ENCODE measurements at places on chromosomes 16 and 17. TPM values are rescaled to one million over a fixed set of nuclear protein-coding genes. Genes with fewer than 3 reads are reported as not detected.

GRCh38 chr17:5516060-5516792 lies 29.9 kb downstream of the MIS12 start:
- no peak for DNase-seq

DNA sequence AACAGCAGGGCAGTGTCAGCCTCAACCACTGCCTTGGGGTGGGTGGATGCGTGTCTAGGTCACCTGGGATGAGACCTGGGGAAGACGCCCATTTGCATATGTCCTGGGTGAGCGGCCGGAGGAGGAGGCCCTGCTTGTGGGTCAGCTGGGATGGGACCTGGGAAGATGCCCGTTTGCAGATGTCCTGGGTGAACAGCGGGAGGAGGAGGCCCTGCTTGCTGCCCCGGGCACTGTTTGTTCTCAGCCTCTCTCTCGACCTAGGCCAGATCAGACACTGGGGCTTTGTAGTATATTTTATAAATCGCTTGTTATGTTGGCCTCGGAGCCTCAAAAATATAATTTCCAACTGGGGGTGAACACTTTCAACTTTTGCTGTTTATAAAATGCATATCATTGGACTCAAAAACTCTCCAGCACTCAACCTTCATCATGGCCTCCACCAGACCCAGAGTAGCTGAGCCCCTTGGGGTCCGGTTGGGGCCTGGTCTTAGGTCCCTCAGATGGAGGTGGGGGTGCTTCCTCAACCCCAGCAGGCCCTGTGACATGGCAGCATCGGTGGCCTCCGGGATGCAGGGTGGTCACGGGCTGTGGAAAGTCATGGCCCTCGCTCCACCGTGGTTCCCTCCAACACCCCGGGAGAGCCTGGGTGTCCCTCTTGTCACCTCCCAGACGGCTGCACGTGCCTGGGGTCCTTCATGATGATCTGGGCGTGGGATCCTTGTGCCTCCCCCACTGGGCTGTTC lies 17.3 kb downstream of the DBNDD1 start:
- DNase-seq, result no peak

DNA sequence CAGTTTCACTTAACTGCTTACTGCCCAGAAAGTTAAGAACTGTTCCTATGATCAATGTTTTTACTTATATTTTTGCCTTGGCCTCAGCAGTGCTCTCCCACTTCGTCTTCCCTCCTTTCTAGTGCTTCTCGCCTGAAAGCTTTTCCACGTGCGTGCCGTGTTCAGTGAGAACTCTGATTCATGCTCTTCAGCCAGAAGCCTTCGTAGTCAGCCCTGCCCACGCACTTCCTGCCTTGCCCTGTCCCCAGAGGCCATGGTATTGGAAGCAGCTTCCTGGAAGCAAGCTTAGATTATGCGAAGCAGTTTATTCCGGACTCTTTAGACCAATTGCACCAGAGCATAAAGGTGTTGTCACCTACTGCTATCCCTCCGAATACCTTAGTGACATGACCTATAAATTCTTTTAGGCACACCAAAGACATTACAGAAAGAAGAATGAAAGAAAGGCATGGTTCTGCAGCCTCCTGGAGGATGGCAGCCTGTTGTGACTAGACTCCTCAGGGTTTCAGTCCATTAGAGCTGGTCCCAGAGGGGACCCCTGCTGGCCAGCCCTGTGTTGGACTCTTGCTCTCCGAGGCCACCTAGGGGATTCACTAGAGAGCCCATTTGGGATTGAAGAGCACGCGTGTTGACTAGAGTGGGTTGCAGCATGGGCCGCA lies 105.2 kb downstream of the RPTOR start:
- peak; percentile 36 for DNase-seq

DNA sequence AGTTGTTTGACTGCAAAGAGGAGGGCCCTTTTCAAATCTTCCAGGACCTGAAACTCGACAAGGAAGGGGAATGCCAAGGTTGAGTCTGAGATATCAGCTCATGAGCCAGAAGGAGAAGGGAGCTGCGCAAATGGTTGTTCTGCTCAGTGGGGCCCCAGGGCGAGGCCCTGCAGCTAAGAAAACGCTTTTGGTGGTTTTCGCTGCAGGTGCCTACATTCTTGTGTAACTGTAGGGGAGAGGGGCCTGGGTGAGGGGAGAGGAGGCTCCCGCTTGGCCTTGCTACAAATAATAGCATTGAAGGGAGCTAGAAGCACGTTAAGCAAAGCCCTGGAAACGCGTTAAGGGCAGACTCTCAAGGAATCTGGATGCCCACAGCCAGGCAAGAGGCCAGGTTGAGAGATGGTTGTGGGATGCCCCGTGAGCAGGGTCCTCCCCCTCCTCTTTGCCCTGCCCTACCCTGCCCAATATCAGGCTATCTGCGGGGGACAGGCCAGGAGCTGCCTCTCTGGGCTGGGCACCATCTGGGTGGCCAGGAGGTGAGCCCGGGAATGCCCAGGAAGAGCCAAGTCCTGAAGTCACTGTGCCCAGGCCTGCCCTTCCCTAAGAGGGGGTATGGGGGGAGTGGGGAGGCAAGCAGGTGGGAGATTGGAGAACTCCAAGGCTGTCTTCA lies 21.9 kb downstream of the GPR142 start:
- DNase-seq, result no peak

CFAP119 gene
- total RNA-seq, result 27.0 TPM

All from ovary (tissue), 10 donors.